ENCODE measurements at places on chromosomes 3 and 15.

- DNase-seq = no peak
These were observed 61.3 kb downstream of the UACA start for GRCh38 chr15:70701891-70702568.

DNA sequence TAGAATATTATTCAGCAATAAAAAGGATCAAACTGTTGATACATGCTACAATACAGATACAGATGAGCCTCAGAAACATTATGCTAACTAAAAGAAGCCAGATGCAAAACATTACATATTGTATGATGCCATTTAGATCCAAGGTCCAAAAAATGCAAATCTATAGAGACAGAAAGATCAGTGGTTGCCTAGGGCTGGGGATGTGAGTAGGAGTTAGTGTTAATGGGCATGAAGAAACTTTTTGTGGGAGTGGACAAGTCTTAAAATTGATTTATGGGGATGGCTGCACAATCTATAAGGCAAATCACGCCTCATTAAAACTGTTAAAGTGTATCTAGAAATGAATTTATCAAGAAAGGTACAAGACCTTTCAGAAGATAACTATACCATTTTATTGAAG, 45.0 kb downstream of the EHHADH start:
- DNase-seq = no peak

DNA sequence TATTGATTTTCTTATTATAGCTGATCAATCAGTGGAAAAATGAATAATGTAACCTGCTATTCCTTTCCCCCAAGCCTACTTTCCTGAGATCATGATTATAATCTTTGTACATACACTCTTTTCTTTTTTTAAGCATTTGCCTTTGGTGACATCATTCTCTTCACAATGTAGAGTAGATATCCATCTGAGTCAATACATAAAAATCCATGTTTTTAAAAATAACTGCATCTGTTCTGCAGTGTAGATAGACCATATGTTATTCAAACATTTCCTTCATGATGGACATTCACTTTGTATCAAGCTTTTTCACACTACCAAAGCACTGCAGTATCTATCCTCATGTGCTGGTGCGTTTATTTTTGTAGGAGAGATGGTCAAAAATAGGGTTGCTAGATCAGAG, 211.1 kb downstream of the PTPRG start:
- no peak for DNase-seq

- no peak for DNase-seq
These were observed 37.6 kb downstream of the LRRN1 start for GRCh38 chr3:3836845-3837244.

GRCh38 chr15:95930659-95931375, 399.7 kb upstream of the NR2F2 start:
- DNase-seq = no peak

DNA sequence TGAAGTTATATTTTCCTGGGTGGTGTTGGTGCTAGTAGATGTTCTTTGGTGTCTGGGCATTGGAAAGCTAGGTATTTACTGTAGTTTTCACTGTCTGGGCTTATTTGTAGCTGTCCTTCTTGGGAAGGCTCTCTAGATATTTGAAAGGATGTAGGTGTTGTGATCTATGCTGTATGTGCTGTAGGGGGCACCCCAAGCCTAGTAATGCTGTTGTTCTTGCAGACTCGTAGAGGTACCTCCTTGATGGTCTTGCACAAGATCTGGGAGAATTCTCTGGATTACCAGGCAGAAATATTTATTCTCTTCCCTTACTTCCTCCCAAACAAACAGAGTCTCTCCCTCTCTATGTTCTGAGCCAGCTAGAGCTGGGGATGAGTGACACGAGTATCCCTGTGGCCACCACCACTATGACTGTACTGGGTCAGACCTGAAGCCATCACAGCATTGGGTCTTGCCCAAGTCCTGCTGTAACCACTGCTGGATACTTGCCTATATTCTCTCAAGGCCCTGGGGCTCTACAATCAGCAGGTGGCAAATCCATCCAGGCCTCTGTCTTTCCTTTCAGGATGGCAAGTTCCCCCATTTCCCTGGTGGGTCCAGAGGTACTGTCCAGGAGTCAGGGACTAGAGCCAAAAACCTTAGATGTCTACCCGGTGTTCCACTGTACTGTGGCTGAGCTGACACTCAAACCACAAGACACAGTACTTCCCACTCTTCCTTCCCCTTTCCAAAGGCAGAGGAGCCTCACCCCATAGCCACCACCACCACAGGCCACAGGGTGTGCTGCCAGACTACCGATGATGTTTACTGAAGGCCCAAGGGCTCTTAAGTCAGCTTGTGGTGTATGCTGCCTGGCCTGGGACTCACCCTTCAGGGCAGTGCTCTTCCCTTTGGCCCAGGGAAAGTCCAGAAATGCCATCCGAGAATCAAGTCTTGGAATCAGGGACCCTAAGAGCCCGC, 195.2 kb upstream of the DPPA4 start:
- no peak for DNase-seq

DNA sequence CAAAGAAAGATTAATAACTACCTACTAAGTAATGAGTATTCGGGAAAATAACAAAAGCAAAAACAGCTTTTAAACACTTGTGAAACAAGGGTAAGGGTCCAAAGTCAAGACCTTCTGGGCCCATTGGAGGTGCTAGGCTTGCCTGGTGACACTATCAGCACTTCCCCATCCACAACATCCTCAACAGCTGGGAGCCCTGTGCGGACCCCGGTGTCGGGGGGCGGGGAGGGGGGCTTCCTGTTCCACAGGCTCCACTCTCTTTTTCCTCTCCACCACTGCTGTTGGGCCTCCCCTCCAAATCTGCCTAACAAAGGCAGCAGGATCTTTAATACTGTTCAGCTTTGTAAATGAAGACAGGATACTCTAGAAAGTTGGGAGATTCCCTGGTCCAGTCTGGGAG, 21.6 kb downstream of the NGRN start:
- DNase-seq = no peak

GRCh38 chr3:20648921-20649381, 462.9 kb upstream of the SGO1 start:
- no peak for DNase-seq

DNA sequence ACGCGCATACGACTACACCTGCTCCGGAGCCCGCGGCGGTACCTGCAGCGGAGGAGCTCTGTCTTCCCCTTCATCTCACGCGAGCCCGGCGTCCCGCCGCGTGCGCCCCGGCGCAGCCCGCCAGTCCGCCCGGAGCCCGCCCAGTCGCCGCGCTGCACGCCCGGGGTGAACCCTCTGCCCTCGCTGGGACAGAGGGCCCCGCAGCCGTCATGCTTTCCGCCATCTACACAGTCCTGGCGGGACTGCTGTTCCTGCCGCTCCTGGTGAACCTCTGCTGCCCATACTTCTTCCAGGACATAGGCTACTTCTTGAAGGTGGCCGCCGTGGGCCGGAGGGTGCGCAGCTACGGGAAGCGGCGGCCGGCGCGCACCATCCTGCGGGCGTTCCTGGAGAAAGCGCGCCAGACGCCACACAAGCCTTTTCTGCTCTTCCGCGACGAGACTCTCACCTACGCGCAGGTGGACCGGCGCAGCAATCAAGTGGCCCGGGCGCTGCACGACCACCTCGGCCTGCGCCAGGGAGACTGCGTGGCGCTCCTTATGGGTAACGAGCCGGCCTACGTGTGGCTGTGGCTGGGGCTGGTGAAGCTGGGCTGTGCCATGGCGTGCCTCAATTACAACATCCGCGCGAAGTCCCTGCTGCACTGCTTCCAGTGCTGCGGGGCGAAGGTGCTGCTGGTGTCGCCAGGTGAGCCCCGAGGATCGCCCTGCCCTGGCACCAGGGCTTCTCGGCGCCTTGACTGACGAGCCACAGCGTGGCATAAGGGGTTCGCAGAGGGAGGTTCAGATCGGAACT, 420 bp downstream of the SLC27A2 start:
- DNase-seq = no peak

DNA sequence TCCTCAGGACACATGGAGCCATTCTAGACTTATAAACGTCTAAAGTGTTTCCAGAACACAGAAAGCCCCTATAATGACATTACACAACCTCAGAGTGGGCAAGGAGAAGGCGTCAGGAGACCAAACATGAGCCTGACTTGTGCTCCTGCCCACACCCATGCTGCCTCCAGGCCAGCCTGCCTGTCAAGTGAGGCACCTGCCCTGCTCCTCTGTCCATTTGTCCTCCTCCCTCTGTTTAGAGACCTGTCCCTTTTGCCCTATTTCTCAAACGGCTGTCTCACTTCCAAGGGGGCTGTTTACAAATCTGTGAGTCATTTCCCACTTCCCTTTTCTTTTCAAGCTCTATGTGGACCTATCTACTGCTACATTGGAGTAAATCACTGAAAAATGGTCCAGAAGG, 21.0 kb downstream of the ZDHHC3 start:
- DNase-seq = no peak

DNA sequence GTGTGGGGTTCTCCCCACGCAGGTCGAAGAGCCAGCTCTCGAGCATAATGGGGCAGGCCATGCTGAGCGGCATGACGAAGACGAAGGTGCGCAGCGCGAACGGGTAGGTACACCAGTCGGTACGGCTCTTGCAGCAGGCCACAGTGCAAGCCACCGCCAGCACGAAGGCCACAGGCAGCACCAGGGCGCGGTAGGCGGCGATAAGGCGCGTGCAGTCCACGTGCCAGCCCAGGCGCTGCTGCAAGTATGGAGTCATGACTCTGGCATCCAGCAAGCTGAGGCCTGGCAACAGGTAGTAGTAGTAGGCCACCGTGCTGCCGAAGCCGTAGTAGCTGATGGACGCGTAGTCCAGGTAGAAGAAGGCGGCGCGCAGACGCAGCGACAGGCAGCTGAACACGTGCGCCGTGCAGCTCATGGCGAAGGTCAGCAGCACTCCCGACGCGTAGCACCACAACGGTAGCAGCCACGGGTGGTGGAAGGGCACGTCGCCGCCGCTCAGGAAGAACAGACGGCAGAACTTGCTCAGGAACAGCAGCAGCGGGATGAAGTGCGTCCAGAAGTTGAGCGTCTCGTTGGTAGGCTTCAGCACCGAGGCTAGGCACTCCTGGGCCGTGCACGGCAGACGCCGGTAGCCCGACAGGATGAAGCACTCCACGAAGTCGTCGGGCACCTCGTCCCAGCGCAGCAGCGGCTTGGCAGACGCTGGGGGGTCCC, 797 bp downstream of the PAQR9 start:
- DNase-seq = no peak

GRCh38 chr3:66037330-66037985, 1.3 kb downstream of the MAGI1 start:
- no peak for DNase-seq

DNA sequence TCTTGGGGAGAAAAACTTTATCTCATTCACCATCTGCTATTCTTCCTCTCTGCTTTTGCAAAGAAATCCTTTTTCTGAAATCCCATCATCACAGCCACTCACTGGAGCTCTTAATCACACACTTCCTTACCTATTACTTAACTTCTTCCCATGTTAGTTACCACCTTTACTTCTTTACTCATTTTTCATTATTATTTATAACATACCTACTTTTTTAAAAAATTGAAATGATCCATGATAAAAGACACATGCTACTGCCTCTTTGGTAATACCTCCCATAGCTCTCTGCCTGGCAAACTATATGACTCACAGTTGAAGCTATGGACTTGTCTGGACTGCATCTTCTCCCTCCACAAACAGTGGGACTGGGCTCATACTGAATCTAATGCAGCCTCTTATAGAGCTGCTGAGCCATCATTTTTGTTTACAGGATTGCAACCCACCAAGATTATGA, 150.3 kb downstream of the TNIK start:
- DNase-seq = no peak

DNA sequence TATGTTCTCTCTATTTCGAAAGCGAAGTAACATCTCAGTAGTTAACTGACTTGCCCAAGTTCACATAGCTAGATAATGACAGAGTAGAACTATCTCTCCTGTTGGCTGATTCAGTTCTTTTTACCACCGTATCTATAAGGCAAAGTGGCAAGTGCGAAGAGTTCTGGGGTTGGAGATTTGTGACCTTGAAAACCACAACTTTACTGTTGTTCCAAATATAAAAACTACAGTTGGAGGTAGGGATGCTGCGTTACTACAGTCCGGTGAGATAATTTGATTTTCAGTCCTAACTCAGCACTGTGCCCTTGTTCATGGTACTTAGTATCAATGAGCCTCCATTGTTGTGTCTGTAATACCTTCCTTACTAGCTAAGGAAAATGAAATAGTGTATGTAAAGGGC, 71.2 kb upstream of the GOLGA8B start:
- no peak for DNase-seq

DNA sequence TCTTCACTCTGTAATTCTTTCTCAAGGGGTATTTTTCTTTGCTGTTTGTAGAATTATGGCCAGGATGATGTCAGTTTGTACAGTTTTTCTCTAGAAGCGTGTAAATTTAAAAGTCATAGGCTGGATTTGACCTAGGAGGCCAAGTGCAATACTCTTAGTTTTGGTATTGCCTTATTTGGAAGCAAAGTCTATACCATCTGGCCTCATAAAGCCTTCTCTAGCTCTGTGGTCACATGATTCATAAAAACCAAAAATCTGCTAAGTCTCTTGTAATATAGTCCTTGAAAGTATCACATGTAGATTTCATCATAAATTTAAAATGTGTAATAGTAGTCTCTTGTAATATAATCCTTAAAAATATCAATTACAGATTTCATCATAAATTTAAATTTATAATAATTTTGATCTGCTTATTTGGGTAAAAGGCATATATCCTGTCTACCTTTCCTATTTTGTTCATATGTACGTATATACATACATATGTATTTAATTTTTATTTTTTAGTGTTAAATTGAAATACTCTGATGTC, 25.6 kb downstream of the TEX9 start:
- no peak for DNase-seq

DNA sequence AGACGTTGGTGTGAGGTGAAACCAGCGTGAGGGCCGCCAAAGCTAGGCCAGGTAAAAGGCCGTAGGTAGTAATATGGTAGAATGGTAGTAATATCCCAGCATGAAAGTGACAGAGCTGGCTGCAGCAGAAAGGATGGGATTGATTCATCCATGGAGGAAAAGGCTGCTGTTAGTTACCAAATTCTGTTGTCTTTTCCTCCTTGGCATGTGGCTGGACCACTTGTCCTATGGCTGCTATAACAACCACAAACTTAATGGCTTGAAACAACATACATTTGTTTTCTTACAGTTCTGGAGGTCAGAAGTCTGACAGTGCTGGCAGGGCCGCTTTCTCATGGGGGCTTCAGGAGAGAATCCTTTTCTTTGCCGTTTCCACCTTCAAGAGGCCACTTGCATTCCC, 47.8 kb upstream of the CHST2 start:
- no peak for DNase-seq

DNA sequence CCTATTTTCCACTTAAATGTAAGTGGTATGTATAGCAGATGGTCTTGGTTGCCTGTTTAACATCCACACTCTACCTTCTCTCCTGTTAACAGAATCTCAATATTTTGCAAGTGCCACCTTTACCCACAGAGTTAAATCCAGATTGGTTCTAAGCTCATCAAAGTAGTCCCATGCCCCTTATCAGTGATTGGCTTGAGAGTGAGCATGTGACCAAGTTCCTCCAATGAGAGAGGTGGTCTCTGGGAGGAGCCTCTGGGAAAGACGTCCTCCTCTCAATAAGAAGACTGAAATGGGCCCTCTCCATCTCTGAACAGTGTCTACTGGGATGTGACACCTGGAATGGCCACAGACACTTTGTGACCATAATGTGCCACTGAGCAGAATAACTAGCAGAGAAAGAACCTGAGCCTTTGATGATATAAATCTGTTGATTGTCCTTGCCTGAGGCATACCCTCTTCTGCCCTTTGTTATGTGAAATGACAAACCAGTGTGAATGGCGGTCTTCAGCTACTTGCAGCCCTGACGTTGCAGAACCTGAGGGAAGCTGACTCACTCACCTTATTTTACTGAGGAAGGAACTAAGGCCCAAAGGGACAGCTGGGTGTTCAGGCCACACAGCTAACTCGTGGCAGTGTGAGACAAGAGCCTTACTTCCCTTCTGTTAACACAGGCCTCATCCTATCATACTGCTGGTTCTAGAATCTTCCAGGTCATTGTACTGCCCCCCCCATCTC, 42.4 kb upstream of the LARS2 start:
- DNase-seq = no peak
